ENCODE measurements at places on chromosomes 3 and 15. TPM values are rescaled to one million over a fixed set of nuclear protein-coding genes. Genes with fewer than 3 reads are reported as not detected.
A peak's percentile ranks its signal among the peaks of the same experiment; 100 is the strongest.

DNA sequence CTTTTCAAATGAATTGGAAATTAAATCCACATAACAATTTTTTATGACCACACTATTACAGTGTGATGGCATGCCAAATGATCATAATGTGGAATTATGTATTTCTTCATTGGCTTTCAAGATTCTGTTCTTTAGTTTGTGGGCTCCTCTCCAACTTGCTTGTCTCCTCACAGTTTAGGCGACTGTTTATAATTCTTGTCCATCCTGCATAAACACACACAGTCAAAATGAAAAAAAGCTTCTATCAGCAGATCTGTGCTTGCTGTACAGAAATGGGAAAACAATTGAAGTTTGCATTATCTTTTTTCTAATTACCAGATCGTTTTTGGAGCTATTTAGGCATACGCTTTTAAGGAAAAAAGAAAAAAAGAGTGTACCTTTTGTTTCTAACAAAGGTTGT, 37.0 kb downstream of the OPA1 start:
- DNase-seq, result no peak

DNA sequence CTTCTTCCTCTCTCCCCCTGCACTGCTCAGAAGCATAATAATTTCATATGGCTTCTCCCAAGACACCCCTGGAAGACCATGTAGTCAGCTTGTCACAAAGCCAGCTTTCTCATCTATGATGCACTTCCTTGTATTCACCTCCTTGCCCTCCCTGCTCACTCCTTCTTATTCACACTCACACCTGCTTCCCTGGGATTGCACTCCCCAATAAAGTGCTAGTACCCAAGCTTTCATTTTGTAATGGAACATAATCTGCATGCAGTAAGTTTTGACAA, 76.9 kb upstream of the FRMD4B start:
- no peak for DNase-seq

- no peak for DNase-seq
These were observed 511.0 kb downstream of the GRM7 start for GRCh38 chr3:7371693-7372572.

- DNase-seq, result no peak
These were observed 149.3 kb downstream of the PEX5L start for GRCh38 chr3:179887295-179887943.

DNA sequence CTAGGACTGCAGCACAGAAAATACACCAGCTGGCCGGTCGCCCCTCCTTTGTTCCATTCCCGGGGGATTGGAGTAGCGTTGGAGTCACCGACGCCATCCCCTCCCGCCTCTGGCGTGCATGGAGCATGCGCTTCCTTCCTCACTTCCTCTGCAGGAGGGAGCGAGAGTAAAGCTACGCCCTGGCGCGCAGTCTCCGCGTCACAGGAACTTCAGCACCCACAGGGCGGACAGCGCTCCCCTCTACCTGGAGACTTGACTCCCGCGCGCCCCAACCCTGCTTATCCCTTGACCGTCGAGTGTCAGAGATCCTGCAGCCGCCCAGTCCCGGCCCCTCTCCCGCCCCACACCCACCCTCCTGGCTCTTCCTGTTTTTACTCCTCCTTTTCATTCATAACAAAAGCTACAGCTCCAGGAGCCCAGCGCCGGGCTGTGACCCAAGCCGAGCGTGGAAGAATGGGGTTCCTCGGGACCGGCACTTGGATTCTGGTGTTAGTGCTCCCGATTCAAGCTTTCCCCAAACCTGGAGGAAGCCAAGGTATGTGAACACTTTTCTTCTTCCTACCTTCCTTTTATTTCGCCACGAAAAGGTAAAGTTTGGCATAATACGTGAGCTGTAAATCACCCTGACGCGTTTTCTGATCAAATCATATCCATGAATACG, at the start of gene SCG3:
Gene SCG3, plus strand, starts transcription at position 201 of the 661 bp plus-strand sequence. Its CDS starts 253 bp downstream, at position 454.
- DNase-seq, result peak; percentile 87

DNA sequence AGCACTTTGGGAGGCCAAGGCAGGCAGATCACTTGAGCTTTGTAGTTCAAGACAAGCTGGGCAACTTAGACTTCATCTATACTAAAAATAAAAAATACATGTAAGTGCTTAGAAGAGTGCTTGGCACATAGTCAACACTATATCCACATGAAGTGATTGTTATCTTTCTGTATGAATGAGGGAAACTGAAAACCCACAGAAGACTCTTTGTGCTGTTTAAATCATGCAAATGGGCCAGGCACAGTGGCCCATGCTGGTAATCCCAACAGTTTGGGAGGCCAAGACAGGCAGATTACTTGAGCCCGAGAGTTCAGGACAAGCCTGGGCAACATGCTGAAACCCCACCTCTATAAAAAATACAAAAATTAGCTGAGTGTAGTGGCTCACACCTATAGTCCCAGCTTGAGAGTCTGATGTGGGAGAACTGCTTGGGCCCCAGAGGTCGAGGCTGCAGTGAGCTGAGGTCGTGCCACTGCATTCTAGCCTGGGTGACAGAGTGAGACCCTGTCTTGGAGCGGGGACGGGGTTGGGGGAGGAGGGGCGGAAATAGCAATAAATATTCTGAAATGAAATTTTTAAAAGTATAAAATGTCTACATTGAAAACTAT, 129.7 kb downstream of the NR2E3 start:
- DNase-seq, result no peak

DNA sequence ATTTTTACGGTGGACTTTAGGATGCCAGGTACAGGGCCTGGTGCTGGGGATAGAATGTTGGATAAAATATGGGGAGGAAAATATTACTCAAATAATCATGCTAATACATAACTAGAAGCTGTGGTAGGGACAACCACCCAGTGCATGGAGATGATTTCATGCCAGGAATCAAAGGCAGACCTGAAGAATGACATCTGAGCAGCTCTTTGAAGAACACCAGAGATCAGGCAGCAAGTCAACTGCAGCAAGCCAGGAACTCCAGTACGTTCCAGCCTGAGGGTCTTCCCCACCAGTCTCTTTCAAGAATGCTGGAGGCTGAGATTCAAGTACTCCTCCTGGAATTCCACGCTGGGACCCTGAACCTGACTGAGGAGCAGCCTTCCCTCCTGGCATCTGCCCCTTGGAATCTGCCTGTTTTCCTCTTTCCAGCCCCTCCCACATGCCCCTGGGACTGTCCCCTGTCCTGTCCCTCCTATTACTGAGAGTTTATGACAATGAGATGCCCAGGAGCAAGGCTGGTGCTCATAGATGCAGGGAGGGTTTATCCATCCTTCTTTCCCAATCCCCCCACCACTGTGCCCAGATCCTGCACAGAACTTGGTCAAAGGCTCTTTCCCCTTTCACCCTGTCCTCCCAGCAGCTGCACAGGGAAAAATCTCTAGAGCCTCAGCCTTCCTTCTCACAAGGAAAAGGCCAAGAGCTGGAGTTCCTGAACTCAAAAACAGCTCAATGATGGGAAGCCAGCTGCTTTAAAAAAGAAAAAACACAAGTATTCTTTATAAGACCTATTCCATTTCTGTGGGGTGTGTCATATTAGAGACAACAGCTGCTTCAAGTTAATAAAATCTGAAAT, 68.0 kb downstream of the PDZRN3 start:
- DNase-seq, result peak; percentile 36

GRCh38 chr15:68634531-68634930, 55.7 kb downstream of the CORO2B start:
- no peak for DNase-seq

DNA sequence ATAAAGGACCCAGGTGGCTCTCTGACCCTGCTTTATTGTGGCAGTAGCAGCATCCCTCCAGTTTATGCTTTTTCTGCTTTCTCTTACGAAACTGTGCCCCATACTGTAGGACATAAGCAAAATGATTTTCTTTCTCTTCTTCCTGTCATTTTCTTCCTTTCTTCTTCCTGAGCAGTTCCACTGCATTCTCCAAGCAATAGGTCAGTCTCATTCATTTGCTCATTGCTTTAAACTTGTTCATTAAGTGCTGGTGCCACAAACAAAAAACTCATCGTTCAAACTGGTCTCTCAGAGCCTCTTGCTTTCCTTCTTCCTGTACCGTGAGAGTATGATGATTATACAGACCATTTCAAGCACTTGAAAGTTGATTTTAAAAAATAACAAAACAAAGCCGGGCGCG, 66.8 kb downstream of the PDE8A start:
- DNase-seq, result no peak

DNA sequence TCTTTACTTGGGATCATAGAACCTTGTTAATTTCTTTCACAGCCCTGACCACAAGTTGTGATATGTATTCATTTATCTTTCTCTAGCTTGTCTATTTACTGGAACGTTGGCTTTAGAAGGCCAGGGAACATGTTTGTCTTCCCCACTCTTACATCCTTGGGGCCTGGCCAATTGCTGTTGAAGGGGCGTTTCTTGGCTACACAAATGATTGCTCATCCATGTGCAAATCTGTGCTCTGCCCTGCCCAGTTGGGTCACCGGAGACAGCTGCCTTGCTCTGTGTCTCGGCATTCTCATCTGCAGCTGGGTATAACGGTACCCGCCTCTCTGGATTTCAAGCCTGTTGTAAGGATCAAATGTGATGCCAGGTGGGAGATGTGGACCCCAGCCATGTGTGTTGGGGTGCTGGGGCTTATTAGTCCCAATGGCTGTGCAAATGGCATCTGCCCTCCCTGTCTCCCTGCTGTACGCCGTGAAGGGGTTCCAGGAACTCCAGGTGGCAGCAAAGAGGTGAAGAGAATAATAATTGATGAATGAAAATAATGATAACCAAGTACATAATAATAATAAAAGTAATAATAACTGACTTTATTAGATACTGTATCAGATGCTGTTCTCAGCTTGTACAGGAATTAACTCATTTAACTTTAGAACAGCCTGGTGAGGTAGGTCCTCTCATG, 24.0 kb upstream of the TLE3 start:
- DNase-seq, result peak; percentile 66

DNA sequence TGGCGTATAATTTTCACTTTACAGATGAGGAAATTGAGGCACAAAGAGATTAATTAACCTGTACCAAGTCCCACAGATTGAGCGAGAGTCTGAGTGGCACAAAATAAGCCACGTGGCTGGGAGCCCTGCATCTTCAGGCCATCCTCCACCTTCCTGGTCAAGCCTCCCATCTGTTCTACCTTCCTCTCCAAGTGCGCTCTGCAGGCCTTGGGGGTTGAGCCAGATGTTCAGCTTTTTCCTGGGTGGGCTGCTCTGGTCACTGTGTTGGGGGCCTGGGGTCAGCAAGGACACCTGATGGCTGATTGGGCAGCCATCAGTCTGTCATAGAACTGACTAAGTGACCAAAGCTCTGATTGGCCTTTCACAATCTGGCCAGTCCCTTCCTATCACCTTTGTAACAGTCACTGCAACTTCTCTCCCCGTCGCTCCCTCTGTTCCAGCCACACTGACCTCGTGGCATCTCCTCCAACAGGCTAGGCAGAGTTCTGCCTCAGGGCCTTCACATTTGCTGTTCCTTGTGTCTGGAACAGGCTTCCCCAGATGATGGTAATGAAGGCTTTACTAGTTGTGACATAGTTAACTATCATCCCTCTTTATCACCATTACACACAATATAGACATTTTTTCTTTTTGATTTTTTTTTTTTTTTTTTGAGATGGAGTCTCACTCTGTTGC, 46.8 kb downstream of the SCN5A start:
- DNase-seq, result no peak

- DNase-seq, result no peak
These were observed 600.0 kb downstream of the ROBO1 start for GRCh38 chr3:79167651-79168416.

The SPATA12 gene
- not detected for total RNA-seq

The STIMATE gene
- 9.0 TPM for total RNA-seq

The GP5 gene
- total RNA-seq, result not detected

The CKMT1A gene
- total RNA-seq, result 0.22 TPM

The PSTPIP1 gene
- 2.4 TPM for total RNA-seq

The GUCA1C gene
- total RNA-seq, result 1.8 TPM

The GPR156 gene
- total RNA-seq, result 0.10 TPM

The MORF4L1 gene
- 343 TPM for total RNA-seq

All from left ventricle myocardium superior (tissue), 1 donor.